COLO829 (cell line): ENCODE measurements at places on chromosomes 2 and 18.

DNA sequence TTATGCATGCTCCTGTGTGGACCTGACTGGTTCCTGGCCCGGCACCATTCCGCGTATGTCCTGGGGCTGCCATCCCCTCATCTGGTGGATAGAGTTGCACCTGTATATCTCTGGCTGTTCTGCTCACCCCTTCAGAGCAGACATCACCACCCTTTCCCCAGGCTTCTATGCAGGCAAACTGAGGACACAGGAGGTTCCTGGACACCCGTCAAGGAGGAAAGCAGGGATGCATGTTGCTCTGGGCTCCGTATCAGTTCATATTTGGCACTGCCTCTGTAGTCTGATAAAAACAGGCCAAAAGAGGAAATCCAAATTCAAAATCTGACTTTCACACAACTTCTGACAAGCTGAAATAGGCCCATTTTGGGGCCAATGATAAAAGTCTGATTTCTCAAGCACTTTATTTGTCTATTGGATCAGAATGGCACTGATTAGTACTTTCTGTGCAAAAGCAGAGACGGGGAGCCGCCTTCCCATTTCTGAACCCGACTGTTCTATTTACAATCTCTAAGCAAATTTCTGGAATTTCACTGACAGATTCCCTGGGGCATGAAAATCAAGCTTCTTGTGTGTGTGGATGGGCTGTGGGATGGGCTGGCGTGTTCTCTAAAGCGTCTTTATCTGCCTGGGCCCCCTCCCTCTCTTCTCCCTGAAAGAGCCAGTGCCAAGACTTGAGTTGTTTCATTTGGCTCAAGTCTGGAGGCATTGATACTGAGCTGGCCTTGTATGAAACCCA, 96.9 kb downstream of the SETBP1 start:
- DNase-seq, result no peak

DNA sequence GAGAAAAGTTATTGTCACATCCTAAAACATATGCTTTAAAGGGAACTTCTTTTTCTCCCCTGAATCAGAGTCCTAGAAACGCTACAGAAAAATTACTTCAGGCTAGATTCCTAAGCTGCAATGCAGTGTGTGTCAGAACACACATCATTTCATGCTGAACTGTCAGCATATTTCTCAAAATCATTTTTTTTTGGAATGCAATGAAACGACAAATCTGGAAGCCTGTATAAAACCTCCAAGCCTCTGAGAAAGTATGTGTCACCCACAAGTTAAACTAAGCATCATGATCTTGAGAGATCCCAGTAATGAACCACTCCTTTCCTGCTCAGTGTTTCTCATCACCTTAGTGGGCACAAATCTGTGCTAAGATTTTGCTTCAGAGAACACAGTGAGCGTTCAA, 276.2 kb downstream of the ZNF521 start:
- no peak for DNase-seq

- no peak for DNase-seq
These were observed 20.3 kb downstream of the MYO1B start for GRCh38 chr2:191265311-191266170.

GRCh38 chr2:69099541-69099940, 86.6 kb downstream of the ANTXR1 start:
- DNase-seq, result no peak

DNA sequence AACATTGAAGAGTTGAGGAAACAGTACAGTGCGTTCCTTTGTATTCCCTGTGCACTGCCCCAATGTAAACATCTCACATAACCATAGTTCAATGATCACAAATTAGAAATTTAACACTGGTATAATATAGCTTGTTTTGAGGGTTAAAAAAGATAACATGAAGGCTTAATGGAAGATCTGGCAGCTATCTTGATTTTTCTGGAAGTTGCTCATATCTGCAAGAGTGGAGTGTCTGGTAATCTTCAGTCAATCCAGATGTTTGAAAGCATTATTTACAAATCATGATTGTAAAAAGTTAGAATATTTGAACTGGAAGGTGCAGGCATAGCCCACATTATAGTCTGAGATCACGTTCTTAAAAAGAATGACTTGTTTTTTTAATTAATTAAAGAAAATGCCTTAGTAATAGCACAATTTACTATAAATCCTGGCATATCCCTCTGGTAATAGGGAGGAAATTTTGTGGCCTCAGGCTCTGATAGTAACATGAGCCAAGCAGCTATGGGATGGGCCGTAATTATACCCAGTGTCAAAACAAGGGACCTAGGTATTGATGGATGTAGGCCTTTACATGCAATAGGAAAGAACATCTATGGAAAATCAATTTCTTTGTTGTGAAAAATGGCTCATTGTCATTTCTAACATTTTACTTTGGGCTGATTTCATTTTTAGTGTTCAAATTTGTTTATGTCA, 418.0 kb downstream of the THSD7B start:
- no peak for DNase-seq

- DNase-seq, result no peak
These were observed 187.7 kb downstream of the ICOS start for GRCh38 chr2:204124140-204124750.

DNA sequence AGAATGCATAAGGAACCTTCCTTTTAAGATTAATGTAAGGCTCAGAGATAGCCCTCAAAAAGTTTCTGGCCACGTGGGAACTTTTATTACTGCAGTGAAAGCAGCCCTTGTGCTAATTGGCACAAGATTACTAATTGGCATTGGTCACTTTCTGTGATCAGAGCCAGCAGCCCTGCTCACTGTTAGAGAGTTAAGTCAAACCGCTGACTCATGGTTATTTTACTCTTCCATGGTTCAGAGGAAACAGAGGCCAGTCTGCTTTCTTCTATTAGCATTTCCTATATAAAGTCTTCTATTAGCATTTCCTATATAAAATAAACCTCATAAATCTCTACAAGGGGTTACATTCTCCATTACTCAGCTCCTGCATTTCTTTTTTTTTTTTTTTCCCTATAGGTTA, 1.5 kb upstream of the SLC35G4 start:
- no peak for DNase-seq

DNA sequence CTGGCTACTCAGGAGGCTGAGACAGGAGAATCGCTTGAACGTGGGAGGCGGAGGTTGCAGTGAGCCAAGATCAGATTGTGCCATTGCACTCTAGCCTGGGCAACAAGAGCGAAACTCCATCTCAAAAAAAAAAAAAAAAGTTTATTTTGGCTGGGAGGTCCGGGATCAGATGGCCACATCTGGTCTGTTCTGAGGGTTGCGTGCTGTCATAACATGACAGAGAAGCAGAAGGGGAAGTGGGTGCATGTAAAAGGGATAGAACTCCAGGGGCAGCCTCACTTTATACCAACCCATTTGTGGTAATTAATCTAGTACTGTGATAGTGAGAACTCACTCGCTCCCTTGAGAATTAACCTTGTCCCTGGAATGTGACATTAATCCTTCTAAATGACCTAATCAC, 101.2 kb downstream of the PTPN4 start:
- DNase-seq, result no peak

GRCh38 chr2:7379799-7380198, 462.6 kb downstream of the RNF144A start:
- DNase-seq, result no peak

- DNase-seq, result no peak
These were observed 37.2 kb downstream of the ZBTB7C start for GRCh38 chr18:48371854-48372602.

DNA sequence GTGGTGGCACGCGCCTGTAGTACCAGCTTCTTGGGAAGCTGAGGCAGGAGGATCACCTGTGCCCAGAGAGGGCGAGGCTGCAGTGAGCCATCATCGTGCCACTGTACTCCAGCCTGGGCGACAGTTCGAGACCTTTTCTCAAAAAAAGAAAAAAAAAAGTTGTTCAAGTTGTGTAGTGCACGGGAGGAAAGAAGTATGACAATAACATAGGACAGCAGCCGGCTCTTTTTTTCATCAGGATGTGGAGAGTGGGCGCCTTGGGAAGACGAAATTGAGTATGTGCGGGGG, 36.5 kb downstream of the PCBP1 start:
- no peak for DNase-seq

DNA sequence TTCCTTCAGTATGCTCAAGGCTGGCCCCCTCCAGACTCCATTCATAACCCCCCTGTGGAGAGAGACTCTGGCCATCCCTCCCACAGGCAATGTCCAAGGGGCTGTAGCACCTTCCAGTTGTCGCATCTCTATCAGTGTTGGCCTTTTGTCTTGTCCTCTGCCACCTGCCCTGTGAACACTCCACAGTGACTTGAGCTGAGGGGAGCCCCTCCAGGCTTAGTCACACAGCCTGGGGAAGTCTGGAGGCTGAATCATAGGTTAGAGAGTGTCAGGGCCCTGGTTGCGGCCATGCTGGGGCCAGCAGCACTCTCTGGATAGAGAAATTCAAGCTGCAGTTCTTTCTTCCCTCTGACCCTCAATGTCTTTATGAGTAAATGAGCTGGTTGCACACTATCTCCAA, 64.7 kb downstream of the GYPC start:
- DNase-seq, result no peak

- DNase-seq, result no peak
These were observed 12.3 kb upstream of the SMAD7 start for GRCh38 chr18:48962994-48963561.

GRCh38 chr2:16487686-16488085, 177.9 kb downstream of the CYRIA start:
- DNase-seq, result peak; percentile 15

DNA sequence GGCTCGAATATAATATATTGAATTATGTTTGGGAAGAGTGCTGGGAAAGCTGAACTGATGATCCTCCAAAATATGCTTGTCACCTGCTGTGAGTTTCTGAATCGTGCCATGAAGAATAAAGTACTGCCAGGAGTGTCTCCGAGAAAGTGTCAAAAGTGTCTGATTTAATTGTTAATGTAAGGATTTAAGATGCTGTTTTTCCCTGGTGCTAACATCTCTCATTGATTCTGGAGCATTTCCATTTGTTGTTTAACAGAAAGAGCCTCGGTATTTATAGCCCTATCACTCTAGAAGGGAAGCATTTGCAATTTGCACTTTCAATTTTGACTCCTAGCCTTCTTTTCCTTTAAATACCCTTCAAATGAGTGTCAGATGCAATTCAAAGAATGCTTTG, 342.2 kb downstream of the RND3 start:
- DNase-seq, result no peak

GRCh38 chr2:215749092-215749957, 264.0 kb downstream of the MREG start:
- DNase-seq, result no peak

- DNase-seq, result no peak
These were observed 86.9 kb upstream of the COPS8 start for GRCh38 chr2:236998758-236999157.

GRCh38 chr2:151634736-151635467, 99.4 kb downstream of the NEB start:
- no peak for DNase-seq

GRCh38 chr2:191115391-191115790, 35.4 kb downstream of the STAT4 start:
- no peak for DNase-seq

DNA sequence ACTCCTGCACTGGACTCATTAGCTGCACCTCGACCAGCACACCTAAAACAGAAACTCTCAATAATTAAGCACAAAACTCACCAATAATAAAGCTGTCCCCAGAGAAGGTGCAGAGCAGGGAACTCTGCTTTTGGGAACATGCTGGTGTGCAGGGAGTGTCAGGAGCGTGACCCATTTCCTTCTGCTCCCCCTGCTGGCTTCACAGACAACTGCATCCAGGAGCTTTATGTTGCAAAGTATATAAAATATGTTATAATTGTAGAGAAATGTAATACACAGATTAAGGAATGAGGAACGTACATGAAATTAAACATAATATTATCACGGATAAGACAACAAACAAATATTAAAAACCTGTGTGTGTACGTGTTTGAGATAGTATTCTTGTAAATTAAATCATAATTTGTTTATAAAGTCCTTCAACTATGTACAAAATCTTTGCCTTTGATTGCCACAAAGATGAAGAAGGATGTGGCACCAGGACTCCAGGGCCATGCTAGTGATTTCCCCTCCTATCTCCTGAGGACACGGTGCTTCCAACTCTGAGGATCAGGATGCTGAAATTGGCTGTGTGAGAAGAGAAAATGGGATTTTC, 68.6 kb upstream of the MAL start:
- DNase-seq, result peak; percentile 65

DNA sequence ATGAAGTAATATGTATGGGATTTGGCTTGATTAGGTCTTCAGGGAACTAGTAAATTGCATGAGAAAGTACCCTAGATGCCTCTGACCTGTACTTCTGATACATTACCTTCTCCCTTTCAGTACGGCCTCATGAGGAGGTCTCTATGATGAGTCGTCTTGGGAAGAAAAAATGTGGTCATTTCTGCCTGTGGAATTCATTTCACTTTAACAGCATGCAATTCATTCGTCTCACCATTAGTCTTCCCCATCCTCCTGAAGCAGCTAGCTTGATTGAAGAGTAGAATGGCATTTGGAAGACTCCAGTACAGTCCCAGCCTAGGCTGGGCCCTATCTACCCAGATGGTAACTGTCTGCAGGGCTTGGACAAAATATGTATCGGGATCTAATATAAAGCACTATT, 52.2 kb downstream of the TMX3 start:
- DNase-seq, result no peak

- DNase-seq, result no peak
These were observed 439.4 kb upstream of the CDH19 start for GRCh38 chr18:67043276-67043675.

DNA sequence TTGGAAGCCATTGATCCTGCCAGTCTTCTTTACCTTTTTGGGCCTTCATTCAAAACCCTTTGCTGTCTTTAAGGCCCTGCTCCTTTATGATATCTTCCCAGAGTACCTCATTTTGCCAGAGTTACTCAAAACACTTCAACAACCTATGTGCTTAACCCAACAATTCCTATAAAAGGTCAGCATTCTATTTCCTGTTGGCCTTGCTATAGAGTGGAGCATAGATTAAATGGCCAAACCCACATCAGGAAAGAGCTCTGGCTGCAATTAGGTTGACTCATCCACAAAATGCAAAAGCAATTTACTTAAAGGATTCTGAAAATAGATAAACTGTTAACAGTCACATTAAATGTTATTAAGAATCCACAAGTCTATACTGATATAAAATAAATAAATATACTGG, 21.2 kb downstream of the MRPL33 start:
- DNase-seq, result peak; percentile 37

DNA sequence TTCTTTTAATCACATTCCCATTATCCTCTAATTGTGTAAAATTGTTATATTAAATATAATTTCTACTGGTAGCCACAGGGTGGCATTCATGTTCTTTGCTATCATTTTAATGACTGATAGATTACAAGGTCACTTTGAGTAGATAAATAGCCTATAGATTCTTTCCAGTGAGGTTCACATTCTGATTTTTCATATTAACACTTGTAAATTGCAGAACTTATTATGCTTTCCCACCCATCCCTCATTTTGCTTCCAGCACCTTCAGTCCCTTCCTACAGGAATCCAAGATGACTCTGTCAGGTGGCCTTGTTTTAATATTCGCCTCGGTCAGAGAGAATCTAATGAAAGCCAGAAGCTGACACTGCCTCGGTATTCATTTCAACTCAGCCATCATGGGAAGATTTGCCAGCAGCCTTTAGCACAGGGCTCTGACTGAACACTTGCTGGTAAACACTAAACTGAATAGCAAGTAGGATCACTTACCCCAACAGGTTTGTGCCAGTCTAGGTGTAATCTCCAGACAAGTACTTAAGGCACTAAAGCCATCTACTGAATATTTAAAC, 101.2 kb upstream of the FSHR start:
- no peak for DNase-seq
